ENCODE measurements at places on chromosomes 2 and 18.

GRCh38 chr2:194424683-194425209 is 1232.3 kb upstream of the SLC39A10 start:
- no peak for DNase-seq
- no peak overlapping the region for H3K4me3 ChIP-seq
- no peaks in the 10 kb centered on the region for H3K36me3 ChIP-seq
- H3K27ac ChIP-seq: no peak overlapping the region

DNA sequence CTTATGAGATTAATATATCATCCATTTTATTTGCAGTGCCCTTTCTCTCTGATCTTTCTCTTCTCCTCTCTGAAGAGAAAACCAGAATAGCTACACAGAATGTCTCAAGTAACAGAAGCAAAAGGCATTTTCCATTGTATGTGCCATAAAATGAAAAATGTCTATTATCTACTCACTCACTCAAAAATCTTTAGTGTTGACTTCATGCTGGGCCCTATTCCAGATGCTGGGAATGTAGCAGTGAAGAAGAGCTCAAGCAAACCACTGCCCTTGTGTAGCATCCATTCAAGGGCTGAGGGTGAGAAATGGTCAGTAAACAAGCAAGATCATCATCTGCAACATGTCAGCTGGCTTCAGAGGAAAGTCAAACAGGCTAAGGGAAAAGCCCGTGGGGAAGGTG is 427.7 kb downstream of the METTL4 start:
- no peak for DNase-seq
- no peak overlapping the region for H3K27ac ChIP-seq
- no peak overlapping the region for H3K4me3 ChIP-seq
- H3K36me3 ChIP-seq: no peaks in the 10 kb centered on the region
- no peaks in the 10 kb centered on the region for H3K4me1 ChIP-seq

GRCh38 chr2:146801886-146802285 is 1042.9 kb upstream of the ACVR2A start:
- no peak overlapping the region for H3K4me3 ChIP-seq
- no peak overlapping the region for H3K27ac ChIP-seq
- no peaks in the 10 kb centered on the region for H3K36me3 ChIP-seq

DNA sequence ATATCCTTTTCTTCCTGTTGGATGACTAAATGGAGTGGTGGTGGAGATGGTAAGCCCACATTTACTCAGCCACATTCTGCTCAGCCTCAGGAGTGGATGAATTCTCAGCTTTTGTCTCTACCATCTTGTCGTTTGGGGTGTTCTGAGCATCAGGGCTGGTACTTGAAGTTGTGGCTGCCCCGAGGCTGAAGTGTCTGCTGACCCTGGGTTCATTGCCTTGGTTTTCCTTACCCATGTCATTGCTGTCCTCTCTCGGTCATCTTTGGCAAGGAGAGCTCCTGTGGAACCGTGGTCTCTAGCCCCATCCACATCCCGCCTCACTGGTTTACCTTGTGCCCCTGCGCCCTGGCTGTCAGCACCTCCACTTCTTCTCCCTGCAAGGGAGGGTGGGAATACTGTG is 71.9 kb downstream of the GPR39 start:
- H3K27ac ChIP-seq: no peak overlapping the region
- no peaks in the 10 kb centered on the region for H3K36me3 ChIP-seq
- H3K4me3 ChIP-seq: no peak overlapping the region
- no peaks in the 10 kb centered on the region for H3K27me3 ChIP-seq
- DNase-seq: no peak
- H3K4me1 ChIP-seq: no peaks in the 10 kb centered on the region

DNA sequence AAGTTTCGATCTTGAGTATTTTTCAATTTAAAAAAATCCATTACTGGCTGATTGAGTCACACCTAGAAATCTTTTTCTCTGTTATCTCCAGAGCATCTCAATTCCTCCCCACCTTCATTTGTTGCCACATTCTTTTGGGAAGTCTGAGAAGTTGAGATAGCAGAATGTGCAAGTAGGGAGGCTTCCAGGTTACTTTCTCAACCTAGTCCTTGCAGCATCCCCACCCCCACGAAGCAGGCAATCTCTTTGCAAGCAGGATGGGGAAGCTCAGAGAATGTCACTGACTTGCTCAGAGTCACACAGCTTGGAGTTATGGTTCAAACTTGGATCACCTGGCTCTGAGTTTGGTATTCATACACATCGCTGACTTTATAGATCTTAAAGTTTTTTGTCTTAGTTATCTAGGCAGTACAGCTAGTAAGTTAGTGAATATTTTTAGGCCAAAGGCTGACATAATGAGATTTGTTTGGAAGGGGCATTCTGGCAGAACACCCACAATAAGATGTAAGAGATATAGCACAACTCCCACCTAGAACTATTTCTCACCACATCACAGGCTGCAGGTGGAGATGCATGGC is 25.9 kb upstream of the LCLAT1 start:
- H3K4me3 ChIP-seq: no peak overlapping the region
- H3K4me1 ChIP-seq: no peaks in the 10 kb centered on the region
- H3K36me3 ChIP-seq: no peaks in the 10 kb centered on the region

DNA sequence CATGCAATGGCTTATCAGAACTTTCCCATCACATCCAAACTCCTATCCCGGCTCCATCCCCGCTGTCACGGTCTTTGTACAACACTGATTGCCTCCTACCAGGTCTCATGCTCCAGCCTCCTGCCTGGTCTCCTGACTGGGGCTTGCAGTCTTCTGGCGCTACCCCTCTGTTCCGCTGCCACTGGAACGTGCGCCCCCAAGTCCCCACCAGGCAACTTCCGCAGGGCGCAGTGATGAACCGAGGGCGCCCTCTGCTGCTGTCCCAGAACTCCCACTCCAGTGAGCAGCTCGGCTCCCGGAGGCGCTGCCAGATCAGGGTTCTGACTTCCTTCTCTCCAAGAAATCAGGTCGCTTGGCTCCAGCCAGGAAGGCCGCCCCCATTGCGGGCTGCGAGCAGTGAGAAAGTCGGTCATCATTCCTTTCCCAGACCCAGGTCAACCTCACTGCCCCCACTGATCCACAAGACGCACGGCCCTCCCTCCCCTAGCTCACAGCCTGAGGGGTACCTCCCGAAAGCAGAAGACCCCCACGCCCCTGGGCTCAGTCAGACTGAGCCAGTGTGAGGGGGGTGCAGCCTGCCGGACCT is 43.9 kb upstream of the RAB11FIP5 start:
- H3K4me3 ChIP-seq: no peak overlapping the region
- H3K27ac ChIP-seq: no peak overlapping the region
- no peaks in the 10 kb centered on the region for H3K27me3 ChIP-seq
- peak; percentile 62 for DNase-seq

DNA sequence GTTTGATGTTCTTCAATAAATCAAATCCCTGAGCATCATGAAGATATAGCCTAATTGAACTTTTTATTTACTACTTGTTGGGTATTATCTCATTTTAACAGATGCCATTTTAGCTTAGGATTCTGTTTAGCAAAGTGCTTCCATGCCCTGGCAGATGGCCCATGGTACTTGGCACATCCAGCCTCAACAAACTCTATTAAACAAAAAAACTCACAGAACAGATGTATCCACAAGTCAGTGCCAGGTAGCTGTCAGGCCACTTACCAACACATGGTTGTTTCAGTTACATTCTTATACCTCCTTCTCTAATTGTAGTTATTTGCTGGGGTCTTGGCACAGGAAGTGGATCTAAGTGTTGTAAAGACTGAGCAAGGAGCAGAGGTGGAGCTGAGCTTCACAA is 29.6 kb downstream of the GAD1 start:
- H3K27me3 ChIP-seq: no peaks in the 10 kb centered on the region
- no peak overlapping the region for H3K4me3 ChIP-seq
- peak; percentile 19 for DNase-seq
- H3K36me3 ChIP-seq: no peaks in the 10 kb centered on the region

DNA sequence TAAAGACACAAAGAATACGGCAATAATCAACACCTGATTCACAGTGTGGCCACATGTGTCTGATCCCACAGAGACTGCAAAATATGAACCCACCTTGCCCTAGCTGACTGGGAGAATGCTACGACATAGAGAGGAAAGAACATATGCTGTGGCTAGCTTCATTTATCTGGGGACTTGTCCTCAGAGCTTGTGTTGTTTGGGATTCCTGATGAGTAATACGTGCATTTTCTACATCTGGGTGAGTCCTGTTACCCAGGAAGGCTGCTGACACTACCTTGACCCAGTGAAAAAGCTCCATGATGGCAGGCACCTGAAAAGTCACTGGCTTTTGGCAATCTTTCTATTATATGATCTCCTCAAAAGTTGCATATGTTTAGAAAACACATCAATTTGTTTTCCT is 427.7 kb upstream of the LYPD1 start:
- H3K27me3 ChIP-seq: no peaks in the 10 kb centered on the region
- H3K36me3 ChIP-seq: no peaks in the 10 kb centered on the region
- H3K27ac ChIP-seq: no peak overlapping the region
- H3K4me1 ChIP-seq: no peaks in the 10 kb centered on the region
- no peak overlapping the region for H3K4me3 ChIP-seq
- DNase-seq: no peak

DNA sequence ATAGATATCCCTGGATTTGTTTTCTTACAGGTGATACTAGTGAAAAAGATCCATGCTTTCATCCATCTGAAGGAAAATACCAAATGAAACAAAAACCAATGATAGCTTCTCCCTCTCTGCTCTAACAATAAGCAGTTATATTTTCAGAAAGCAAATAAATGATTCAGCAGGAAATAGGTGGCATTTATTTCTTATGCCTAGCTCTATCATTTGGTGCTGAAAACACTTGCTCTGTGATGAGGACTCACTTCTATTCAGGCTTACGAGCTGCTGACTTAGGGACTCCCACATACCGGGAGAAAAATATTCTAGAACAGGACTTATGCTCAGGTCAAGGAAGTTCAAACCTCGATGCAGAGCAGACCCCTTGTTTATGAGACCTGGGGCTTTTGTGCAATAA is 142.6 kb downstream of the SETBP1 start:
- H3K4me3 ChIP-seq: no peak overlapping the region
- no peak overlapping the region for H3K27ac ChIP-seq
- peaks cover 76% of the 10 kb centered on the region for H3K4me1 ChIP-seq
- H3K36me3 ChIP-seq: no peaks in the 10 kb centered on the region

DNA sequence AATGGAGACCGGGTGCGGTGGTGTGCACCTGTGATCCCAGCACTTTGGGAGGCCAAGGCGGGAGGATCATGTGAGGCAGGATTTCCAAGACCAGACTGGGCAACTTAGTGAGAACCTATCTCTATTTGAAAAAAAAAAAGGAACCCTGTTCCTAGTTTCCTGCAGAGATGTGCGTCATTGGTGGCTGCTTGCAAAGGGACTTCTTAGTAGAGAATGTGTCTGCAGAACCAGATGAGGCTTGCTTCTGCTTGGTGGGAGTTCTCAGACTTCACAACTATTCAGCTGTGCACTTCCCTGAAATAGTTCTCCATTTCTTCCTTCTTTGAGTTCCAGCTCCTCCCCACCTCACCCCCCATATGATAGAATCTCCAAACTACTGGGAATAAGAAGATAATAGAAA is 22.3 kb downstream of the ZCCHC2 start:
- DNase-seq: no peak
- no peak overlapping the region for H3K27ac ChIP-seq
- no peaks in the 10 kb centered on the region for H3K27me3 ChIP-seq
- no peak overlapping the region for H3K4me3 ChIP-seq

DNA sequence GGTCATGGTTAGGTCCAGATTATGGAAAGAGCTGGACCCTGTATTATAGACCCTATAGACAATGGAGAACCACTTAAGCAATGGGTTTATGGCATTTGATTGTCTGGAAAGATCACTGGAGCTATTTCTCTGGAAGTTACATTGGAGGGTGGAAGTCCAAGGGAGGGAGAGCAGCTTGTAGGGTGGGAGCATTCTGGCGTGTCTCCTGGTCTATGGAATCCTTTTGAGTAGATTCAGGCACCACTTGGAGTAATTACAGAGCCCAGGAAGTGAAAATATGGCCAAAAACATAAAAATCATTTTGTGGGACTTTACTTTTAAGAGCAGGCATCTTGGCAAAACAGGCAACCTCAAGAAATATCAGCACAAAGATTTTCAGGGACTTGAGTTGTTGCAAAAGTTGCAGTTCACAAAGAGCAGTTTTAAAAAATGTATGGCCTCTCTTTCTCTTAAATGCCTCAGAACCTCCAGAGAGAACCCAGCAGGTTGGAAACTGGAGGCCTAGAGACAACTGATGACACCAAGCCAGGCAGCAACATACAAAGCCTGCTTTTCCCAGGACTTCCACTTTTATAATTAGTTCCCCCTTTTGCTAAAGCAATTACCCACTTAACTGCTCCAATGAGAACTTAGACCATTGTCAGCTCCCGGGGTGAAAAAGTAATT is 331.0 kb downstream of the MYCN start:
- no peak for DNase-seq
- H3K4me3 ChIP-seq: no peak overlapping the region
- no peaks in the 10 kb centered on the region for H3K27me3 ChIP-seq
- no peaks in the 10 kb centered on the region for H3K4me1 ChIP-seq
- H3K36me3 ChIP-seq: no peaks in the 10 kb centered on the region

GRCh38 chr2:76684756-76685155 is 837.4 kb downstream of the LRRTM4 start:
- DNase-seq: no peak
- no peak overlapping the region for H3K27ac ChIP-seq
- H3K36me3 ChIP-seq: no peaks in the 10 kb centered on the region
- no peaks in the 10 kb centered on the region for H3K4me1 ChIP-seq
- no peak overlapping the region for H3K4me3 ChIP-seq

GRCh38 chr2:234587341-234588053 is 90.6 kb upstream of the ARL4C start:
- no peaks in the 10 kb centered on the region for H3K27me3 ChIP-seq
- DNase-seq: no peak
- no peak overlapping the region for H3K27ac ChIP-seq
- H3K36me3 ChIP-seq: no peaks in the 10 kb centered on the region
- H3K4me3 ChIP-seq: no peak overlapping the region

DNA sequence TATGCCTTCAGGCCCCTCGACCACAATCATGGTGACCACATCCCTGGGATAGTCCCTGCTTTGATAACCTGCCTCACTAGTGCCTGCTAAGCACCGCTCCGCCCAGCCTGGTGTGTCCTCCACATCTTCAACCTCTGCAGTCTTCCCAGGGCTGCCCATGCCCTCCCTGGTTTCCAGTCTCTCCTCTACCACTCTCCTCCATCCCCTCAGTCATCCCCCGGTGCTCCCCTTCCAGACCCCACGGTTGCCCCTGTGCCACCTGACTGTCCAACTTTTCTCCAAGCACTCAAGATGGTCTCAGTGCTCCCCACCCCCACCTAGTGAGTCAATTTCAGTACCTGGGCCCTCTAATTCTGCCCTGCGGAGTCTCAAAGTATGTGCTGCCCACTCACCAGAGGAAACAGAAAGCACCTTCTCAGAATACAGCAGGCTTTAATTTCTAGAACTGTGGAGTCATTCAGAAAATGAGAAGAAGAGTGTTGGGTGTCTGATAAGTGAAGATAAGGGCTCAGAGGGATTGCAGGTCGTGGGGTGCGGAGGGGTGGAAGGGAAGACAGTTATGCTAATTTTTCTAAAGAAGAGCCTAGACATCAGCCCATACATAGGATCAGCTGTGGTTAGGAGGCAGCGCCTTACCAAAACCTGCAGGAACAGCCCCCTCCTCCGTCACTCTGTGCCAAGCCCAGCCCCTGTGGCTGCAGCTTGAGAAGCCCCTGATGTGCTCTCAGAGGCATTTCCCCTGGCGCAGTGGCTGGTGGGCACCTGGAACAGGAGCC is 53.6 kb upstream of the CAB39 start:
- no peak overlapping the region for H3K4me3 ChIP-seq
- no peaks in the 10 kb centered on the region for H3K4me1 ChIP-seq
- H3K27me3 ChIP-seq: no peaks in the 10 kb centered on the region

GRCh38 chr2:232998666-232998985 is 14.4 kb downstream of the NGEF start:
- no peak for DNase-seq
- H3K4me1 ChIP-seq: no peaks in the 10 kb centered on the region
- H3K36me3 ChIP-seq: no peaks in the 10 kb centered on the region
- H3K4me3 ChIP-seq: no peak overlapping the region
- no peak overlapping the region for H3K27ac ChIP-seq

Data from body of pancreas (tissue), 4 donors.